ENCODE measurements at places on chromosomes 4 and X.

DNA sequence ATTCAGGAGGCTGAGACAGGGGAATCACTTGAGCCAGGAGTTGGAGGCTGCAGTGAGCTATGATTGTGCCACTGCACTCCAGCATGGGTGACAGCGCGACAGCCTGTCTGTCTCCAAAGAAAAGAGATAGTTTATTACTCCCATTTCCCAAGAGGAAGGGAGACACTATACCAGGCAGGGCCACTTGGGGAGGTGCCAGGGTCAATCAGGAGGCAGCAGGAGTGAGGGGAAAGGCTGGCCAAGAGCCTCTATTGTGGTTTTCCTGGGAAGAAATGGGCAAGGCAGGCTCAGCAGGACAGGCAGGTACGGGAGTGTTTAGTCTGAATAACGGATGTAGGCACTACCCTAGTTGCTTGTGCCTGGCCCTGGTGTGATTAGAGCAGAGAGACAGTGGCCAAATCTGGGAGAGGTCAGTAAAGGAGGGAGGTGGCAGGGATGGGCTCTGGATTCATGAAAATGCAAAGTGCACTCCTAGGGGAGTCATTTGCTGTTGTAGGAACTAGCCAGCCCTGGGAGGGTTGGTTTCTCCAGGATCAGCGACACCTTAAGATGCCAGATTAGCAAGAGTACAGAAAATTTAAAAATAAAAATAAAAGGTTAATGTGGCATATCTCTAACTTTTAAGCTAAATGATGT, 20.2 kb upstream of the CDKN2AIP start:
- DNase-seq: no peak

DNA sequence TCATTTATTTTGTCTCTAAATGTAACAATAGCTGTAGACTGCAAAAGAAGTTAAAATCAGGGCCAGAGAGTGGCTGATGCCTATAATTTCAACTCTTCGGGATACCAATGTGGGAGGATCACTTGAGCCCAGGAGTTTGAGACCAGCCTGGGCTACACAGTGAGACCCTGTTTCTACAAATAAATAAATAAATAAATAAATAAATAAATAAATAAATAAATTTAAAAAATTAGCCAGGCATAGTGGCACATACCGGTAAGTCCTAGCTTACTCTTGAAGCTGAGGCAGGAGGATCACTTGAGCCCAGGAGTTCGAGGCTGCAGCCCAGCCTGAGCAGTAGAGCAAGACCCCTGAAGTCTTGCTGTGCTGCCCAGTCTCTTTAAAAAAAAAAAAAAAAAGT, 79.1 kb downstream of the WWC2 start:
- no peak for DNase-seq

DNA sequence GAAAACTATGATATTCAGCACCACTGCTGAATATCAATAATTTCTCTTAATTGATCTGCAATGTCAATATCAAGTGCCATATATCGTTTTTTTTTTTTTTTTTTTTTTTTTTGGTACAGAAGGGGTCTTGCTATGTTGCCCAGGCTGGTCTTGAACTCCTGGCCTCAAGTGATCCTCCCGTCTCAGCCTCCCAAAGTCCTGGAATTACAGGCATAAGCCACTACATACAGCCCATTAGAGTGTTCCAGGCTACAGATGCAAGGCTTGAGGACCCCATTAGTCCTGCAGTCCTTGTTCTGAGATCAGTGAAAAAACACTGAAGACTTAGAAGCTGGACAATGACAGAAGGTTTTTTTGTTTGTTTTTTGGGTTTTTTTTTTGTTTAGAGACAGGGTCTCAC, 48.3 kb downstream of the PPP3CA start:
- DNase-seq: no peak

- DNase-seq: no peak
Measured at GRCh38 chr4:54660591-54660990, 2.8 kb downstream of the KIT start.

DNA sequence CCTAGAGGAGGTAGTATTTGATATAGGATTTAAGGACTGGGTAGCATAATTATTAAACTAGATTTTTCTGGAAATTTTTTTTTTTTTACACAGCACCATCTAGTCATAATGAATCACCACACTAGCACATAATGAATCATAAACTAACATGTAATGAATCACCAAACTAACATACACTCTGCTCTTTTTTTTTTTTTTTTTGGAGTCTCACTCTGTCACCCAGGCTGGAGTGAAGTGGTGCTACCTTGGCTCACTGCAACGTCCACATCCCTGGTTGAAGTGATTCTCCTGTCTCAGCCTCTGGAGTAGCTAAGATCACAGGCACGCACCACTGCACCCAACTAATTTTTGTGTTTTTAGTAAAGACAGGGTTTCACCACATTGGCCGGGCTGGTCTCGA, 92.5 kb downstream of the FAM13A start:
- DNase-seq: no peak

- DNase-seq: no peak
Measured at GRCh38 chrX:94942603-94943002, 1268.6 kb downstream of the FAM133A start.

DNA sequence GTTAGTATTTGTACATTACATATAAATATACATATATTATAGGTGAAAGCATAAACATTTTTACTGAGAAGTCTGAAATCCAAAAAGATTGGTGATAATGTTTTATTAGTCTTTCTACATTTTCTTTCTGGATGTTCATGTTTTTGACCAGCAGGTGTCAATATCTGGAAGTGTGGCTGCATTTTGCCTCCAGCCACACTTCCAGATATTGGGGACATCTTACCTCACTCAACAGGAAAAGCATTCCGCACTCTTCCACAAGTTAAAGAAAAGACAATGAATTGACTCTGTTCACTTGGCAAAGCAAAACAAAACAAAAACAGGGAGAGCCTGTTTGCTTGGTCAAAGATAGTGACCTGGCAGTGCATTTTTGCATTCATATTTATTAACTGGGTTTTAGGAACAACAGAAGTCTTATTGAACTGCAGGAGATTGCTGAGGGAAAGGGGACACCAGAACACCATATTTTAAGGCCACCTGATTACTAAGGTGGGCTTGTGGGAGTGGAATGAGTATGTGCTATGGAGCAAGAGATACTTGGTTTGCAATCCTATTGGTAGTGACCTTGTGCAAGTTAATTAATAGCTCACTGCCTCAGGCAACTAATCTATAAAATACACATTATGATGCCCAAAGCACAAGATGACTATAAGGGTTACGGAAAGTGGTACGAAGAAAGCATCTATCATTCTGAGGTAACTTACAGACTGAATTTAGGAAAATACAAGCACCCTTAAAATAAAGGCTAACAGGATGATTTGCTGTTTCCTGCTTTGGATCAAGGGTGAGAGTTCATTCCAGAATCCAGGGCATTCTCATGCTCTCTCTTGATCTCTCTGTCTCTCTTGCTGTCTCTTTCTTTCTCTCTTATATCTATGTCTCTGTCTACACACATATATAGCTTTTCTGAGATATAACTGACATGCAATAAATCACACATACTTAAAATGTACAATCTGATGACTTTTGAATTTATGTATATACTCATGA, 389.9 kb upstream of the EMCN start:
- no peak for DNase-seq

- no peak for DNase-seq
Measured at GRCh38 chr4:129821073-129821472, 725.1 kb downstream of the C4orf33 start.

- DNase-seq: no peak
Measured at GRCh38 chrX:12814420-12814819, 23.2 kb downstream of the PRPS2 start.

GRCh38 chr4:99669084-99669483, 11.5 kb upstream of the C4orf54 start:
- no peak for DNase-seq

DNA sequence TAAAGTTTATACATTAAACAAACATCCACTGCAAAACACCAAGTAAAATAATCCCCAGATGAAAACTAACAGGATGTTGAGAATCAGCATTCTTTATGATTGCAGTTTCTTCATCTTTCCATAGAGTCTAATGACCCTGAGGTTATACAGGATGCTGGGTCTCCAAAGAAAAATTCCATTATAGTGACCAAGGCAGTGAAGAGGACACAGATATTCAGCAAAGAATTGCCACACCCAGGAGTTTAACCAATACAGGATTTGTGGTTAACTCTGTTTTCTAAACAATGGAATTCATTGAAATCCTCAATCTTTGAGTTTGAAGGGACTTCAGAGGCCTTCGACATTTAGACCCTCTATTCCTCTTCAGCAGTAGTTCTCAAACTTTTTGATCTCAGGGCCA, 76.2 kb upstream of the ESX1 start:
- DNase-seq: no peak

GRCh38 chr4:5082376-5082775, 31.1 kb downstream of the STK32B start:
- DNase-seq: no peak

DNA sequence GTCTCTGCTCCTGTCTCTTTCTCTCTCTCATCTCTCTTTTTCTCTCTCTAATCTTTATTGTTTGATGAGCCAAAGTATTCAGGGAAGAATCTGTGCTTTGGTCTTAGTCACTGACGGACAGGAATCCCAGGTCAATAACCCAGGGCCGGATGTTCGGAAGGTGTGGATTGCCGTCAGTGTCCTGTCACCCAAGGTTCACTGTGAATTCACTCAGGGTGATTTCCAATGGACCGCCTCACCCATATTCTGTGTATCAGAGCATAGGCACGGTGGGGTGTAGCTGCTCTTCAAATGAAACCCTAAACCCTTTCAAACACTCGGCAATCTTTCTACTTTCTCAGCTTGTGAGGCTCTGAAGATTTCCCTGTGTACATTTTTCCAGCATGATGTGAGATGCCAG, 144.6 kb upstream of the GPC4 start:
- DNase-seq: no peak

GRCh38 chrX:56468441-56468840, 95.0 kb upstream of the UBQLN2 start:
- no peak for DNase-seq

DNA sequence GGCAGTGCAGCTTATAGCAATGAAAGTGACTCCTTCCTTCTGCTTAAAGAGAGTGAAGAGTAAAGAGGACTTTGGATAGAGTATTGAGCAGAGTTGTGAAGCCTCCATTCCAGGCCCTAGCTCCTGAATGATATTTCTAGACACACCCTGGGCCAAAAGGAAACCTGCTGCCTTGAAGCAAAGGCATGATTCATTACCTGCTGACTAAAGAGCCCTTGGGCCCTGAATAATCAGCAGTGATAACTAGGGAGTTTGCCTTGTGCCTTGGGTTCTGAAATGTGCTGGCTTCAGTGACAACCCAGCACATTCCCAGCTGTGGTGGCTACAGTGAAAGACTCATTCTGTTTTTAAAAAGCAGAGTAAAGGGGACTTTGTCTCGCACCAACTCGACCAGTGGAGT, 49.2 kb downstream of the STPG2 start:
- no peak for DNase-seq

GRCh38 chr4:2172161-2172560, 69.8 kb downstream of the HAUS3 start:
- no peak for DNase-seq

DNA sequence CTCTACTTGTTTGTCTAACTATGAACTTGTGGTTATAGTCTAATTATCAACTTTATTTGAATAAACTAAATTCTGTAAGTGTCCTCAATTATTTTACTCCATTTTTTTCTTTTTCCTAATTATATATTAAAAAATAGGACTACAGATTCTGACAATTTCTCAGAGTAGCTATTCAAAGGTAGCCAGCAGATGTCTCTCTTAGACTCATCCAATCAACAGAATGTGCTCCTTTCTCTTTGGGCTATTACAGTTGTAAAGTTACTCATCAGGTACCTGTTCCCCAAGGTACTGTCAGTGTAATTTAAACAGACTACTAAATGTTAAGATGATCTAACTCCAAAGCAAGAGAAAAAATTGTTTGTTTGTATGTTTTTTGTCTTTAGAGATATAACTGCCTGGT, 248.6 kb downstream of the PCDH18 start:
- no peak for DNase-seq

GRCh38 chr4:7787067-7787466, 152.6 kb downstream of the AFAP1 start:
- no peak for DNase-seq

- no peak for DNase-seq
Measured at GRCh38 chr4:76611616-76612207, 176.7 kb downstream of the SHROOM3 start.

GRCh38 chr4:83917572-83917971, 381.7 kb downstream of the GPAT3 start:
- no peak for DNase-seq

DNA sequence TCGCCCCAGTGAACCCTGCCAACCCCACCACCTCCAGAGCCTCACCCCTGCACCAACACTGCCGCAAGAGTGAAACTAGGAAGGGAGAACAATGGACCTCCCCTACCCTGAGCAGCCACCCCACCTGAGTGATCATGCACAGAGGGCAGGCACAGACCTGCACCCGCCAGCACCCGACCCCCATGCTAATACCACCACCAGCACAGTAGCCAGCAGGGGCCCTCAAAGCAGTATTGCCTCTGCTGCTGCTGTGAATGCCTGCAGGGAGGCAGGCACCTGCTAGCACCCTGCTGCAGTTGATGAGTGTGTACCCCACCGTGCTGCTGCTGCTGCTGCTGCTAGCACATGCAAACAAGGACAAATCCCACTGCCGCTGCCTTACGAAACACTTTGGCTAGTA, 100.1 kb downstream of the RAB28 start:
- DNase-seq: no peak

- DNase-seq: no peak
Measured at GRCh38 chr4:8146157-8146556, 12.5 kb downstream of the ABLIM2 start.

DNA sequence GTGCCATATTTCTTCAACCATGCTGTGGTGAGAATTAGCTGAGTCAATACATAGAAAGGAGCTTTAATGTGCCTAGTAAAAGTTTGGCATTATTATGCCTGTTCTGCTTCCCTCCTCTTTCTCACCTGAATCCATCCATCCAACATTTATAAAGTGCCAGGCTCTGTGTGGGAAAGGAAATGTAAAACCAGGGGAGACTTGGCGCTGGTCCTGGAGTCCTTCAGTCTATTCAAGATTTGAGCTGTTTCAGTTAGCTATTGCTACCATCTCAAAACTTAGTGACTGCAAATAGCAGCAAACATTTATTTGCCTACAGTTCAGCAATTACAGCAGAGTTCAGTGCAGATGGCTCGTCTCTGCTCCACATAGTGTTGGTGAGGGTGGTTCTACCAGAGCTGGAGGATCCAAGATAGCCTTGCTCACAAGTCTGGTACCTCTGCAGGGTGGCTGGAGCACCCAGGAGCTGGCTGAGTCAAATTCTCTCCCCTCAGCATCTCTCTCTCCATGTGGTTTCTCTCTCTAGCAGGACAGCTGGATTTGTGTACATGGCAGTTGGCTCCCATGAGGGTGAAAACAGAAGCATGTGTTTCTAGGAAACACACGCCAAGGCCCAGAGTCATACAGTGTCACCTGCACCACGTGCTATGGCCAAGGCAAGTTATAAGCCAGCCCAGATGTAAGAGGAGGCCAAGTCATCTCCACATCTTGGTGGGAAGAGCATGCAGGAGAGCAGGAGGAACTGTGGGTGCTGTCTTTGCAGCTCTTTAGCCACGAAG, 77.3 kb downstream of the FHDC1 start:
- DNase-seq: no peak

- no peak for DNase-seq
Measured at GRCh38 chrX:133859336-133859735, 126.1 kb downstream of the GPC3 start.

- DNase-seq: no peak
Measured at GRCh38 chrX:26100421-26100920, 37.7 kb upstream of the MAGEB18 start.

- no peak for DNase-seq
Measured at GRCh38 chr4:56757261-56757746, 64.2 kb downstream of the SPINK2 start.

- DNase-seq: no peak
Measured at GRCh38 chrX:38662640-38663039, 101.3 kb downstream of the TSPAN7 start.
